Thoracic aorta (tissue), 2 donors: ENCODE measurements at places on chromosomes 4 and X. TPM values are rescaled to one million over a fixed set of nuclear protein-coding genes. Genes with fewer than 3 reads are reported as not detected.

GRCh38 chr4:94171616-94172015 is 36.0 kb upstream of the SMARCAD1 start:
- DNase-seq = no peak

Gene P2RY4
- 1.4 TPM for total RNA-seq

Gene SETD7
- total RNA-seq = 101 TPM

DNA sequence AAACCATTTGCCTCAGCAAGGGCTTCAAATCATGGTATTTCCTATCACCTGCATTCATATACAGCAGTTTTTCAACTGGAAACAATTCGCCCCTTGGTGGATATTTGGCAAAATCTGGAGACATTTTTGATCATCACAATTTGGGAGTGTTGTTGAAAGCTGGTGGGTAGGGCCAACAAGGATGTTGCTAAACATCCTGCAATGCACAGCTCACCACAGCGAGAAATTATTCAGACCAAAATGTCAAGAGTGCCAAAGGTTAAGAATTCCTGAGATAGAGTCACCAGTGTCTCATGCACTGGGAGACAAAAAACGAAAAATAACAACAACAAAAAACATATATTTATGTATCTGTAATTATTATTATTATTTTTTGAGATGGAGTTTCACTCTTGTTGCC is 435.2 kb upstream of the CTSO start:
- no peak for DNase-seq

- no peak for DNase-seq
These were observed 104.8 kb upstream of the MSX1 start for GRCh38 chr4:4754641-4755040.

DNA sequence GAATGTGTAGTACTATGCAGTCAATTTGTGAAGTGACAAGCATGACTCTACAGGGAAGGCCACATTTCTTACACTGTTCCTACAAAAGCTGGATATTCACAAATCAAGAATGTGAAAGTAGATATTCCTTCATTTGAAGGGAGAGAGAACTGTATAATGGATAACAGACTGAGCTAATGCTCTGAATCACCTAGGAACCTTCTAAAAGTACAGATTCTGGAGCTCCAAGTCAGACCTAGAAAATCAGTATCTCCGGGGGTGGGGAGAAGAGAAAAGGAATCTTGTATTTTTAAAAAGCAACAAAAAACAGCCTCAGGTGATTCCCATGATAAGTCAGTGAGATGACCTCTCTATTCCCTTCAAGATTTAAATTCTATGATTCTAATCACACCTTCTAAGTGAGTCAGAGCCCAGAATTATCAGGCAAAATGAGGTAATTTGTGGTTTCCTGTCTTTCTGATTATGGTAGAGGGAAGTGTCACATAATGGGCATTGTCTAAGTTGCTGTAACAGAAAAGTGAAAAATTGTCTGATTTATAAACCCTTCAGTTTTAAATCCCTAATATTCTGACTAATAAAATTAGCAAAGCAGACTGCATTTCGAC is 80.9 kb downstream of the IL21 start:
- no peak for DNase-seq
